Suppressor macrophage treated with lipopolysaccharide for 4 hours (primary cell): ENCODE measurements at places on chromosomes 6 and 20.

DNA sequence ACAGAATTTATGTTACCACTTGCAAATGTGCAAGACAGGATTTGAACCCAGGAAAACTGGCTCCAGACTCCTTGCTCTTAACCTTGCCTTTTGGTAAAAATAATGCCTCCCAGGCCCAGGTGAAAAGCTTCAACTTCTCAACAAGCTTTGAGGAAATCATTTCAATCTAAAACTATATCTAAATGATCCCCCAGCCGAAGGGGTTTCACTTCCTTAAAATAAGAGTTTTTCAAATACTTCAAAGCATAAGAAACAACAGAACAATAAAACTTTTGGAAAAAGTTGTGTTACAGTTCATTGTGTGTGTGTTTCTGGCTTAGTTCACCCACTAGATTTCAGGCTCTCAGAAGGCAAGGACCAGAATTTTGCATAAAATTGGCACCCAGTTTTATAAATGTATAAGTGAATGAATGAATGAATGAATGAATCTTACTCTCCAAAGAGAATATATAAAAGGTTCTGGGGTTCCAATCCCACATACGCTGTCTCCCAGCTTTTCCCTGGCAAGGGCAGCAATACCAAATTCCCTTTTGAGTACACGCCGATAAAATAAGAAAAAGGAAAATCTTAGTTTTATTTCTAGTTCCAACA, 5.4 kb downstream of the OR2H2 start:
- no peak for DNase-seq

DNA sequence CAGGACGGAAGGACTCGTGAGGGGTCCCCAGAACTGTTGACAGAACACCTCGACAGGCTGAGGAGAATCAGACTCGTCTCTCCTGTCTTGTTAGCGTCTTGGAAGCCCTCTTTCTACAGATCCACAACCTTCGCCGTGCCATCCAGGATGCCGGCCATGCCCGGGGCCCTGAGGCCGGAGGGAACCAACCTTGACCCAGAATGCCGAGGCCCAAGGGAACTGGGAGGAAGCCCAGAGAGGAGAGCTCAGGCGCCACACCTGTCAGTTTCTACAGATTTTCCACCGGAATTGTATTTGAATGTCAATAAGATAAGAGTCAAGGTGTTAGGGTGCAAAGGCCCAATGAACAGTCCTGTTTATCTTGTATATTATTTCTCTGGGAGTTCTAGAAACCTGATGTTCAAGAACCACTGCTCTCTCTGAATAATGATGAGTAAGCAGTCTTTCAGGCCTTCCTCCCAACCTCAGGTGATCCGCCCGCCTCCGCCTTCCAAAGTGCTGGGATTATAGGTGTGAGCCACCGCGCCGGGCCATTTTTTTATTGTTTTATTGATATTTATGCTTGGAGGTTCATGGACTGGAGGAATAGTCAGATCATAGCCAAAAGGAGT, 799 bp upstream of the ME1 start:
- no peak for DNase-seq

DNA sequence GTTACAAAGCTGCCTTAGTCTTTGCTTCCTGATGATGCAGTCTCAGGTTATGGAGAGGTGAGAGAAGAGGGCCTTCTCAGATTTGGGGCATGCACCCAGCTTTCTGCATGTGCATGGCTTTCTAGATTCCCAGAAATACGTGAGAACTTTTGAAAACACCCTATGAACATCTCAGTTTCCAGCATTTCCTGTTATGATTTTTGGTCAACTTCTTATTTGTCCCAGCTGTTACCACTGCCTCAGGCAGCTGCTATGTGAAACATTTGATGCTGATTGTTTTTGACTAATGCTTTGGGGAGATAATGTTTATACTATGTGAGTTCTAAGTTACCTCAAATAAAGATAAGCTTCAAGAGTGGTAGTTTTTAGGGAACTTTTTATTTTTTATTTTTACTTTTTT, 9.5 kb upstream of the SNAP25 start:
- DNase-seq = no peak

DNA sequence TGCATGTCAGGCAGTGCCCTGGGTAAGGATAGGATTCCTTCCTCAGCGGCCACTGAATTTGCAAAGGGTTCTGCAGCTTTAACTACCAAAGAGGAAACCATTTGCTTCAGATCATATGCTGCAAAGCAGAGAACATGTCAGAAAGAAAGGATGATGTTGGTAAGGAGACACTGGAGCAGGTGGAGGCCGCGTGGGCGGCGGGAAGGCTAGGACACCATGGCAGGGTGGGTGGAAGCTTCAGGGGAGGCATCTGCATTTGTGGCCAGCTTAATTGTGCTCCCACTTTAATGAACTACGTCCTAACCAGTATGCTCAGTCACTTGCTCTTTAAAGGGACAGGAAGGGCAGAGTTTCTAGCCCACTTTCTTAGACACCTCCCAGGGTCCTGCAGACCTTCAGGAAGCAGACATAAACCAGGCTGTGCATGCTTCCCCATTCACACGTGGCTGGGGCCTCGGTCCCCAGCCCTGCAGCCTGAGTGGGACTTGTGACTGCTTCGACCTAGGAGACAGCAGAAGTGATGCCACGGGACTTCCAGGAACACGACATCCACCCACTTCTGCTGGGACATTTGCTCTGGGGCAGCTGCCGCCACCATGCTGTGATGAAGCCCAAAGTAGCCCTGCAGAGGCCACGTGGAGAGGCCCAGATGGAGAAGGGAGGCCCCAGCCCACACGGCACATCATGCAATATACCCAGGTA, 76.1 kb downstream of the GINS1 start:
- peak; percentile 52 for DNase-seq

DNA sequence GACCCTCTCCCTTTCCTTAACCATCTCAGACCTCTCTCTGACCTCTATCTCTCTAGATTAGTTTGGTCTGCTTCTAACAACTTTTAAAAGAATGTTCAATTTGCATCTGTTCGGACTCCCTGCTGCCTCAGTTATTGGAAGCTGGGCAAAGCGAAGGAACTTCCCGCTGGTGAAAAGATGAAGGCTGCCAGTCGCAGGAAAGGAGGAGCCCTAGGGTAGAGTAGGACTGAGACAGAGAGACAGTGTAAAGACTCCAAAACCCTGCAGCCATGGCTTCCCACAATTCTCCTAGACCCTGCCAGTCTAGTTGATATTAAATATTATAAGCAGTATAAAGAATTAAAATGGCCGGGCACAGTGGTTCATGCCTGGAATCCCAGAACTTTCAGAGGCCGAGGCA, 581.8 kb downstream of the EPM2A start:
- DNase-seq = no peak

GRCh38 chr6:80179695-80180094, 73.2 kb downstream of the BCKDHB start:
- DNase-seq = no peak

DNA sequence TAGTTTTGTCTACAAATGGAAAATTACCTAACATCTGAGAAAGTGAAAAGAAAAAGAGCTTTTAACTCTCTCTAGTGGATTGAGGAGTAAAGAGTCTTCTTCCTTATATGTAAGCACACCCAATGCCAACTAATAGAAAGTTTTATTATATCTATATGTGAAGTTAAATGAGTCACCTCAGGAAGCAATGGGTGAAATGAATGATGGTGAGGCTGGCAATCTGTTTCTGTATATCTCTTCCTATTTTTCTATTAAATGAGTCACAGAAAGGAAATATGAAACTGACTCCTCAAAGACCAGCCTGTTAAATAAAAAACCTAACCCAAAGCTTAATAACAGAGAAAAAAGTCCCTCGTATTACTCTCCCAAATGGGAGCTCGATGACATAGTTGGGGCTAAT, 71.3 kb downstream of the OTOR start:
- peak; percentile 18 for DNase-seq

DNA sequence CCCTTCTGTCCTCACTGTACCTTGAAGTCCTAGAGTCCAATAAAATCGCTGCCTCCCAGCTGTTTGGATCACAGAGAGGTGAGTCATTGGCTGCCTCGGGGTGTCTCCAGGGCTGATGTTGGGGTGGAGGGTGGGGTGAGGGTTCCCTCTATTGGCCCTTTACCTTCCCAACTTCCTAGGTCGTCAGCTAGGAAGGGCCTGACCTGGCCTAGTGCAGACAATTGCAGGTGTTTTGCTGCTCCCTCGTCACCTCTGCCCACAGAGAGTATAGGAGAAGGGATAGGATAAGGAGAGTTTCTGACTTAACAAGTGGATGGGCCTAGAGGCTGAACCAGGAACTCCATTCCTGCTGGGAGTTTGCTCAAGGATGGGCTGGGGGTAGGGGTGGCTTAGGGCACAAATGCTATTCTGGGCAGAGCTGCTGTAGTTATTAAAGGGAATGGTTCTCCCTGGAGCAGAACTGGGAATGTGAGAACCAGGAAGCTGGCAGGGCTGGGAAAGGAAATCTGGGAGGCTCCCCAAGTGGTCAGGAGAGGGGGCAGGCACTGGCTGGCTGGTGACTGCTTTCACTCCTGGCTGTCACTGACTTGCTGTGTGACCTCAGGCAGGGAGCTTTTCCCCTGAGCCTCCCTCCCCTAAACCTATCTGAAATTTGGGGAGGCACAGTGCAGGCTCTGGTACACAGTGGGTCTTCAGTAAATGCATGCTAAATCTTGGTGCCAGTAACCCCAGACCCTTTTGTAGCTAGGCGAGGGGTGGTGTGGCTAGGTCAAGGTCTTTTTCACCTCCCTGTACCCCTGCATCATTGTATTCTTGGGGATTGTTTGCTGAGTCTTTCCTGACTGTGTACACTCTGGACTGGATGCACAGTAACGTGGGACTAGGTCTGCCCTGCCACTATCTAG, 1.5 kb downstream of the TP53INP2 start:
- peak; percentile 35 for DNase-seq

DNA sequence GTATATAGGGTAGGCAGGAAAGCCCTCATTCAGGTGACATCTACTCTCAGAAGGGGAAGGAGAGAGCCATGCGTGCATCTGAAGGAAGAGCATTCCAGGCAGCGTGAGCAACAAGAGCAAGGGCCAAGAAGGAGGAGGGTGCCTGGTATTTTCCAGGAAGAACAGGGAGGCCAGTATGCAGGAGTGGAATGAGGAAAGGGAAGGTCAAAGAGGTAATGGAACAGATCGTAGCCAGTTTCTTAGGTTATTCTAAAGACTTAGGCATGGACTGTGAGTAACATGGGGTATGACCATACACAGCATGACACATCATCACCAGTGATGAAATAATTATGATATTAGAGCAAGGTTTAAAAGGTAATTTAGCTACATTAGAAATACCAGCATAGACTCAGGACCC, 24.1 kb downstream of the ALDH8A1 start:
- DNase-seq = no peak

DNA sequence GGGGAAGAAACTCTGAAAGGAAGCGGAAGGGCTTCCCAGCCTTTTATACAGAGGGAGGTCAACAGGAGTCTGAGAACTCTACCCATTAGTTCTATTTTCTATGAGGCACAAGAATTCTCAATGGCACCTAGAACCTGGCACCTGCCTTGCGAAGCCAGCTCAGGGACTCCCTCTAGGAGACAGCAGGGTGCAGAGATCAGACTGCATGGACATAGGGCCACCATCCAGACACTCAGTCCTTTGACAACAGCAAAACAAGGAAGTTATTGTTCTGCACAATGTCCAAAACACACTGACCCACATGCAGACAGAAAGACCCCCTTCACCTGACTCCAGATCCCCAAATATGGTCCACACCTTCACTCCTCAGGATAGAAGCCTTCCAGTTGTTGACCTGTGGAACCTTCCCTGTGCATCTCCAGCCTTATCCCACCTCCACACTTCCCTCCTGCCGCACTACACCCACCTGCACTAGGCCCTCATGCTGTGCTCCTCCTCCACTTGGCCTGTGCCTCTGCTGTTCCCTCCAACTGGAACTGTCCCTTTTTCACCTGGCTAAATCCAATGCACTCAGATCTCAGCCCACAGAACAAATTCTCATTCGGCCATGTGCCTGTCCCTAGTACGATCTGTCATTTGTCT, 27.8 kb downstream of the ACSS1 start:
- DNase-seq = no peak

DNA sequence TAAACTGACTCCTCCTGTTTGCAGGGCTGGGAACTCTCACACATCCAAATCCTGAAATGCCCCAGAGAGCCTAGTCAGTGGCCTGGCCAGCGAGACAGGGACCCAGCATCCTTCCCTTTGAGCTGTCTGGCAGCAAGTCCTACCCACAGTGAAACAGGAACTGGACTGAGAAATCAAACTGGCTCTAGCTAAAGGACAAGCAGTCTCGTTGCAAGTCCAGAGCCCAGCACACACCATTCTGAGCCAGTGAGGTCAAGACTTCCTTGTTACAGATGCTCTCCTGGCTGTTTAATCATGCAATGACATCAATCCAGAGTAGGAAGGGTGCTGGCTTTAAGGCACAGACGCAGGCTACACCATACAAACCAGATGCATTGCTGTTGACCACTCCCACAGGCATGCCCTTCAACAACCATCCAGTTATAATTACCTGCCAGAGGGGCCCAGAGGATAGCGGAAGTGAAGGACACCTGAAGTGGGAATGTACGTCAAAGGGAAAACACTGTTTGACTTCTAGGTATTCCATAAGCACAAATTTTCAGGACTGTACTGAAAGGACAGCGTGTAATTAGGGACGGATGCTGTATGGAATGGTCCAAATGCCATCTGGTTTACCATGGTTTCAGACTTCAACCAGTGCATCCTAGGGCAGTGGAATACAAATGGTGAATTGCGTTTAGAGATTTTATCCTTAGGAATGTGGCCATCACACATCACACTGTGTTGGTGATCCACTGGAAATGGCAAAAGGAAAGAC, 114.4 kb downstream of the SLC23A2 start:
- DNase-seq = peak; percentile 68

GRCh38 chr6:118502169-118502568, 45.9 kb upstream of the PLN start:
- DNase-seq = no peak

DNA sequence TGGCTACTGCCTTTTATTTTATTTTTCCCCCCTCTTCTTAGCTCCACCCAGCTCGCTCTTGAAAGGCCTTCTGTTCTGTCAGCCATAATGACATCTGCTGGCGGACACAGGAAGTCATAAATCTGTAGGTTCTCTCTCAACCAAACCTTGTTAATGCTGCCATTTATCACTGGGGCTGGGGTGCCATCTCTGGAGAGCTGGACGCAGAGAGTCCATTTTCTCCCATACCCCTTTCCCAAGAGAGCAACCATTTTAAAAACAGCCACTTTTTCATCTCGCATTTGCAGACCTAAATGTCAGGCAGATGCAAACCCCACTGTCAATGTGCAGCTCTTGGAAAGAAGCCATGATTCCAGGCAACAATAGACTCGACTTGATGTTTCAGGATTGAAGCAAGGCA, 13.0 kb upstream of the TSHZ2 start:
- DNase-seq = no peak

- DNase-seq = peak; percentile 2
These were observed 74.1 kb upstream of the TCF21 start for GRCh38 chr6:133814797-133815196.

- no peak for DNase-seq
These were observed 24.0 kb downstream of the CD40 start for GRCh38 chr20:46142124-46142523.
